Stimulated activated naive CD4-positive, alpha-beta T cell treated with Interleukin-2 at 50 U/mL for 16 hours (primary cell): ENCODE measurements at places on chromosomes 6 and 20.
A peak's percentile ranks its signal among the peaks of the same experiment; 100 is the strongest.

- DNase-seq = peak; percentile 15
Observed at GRCh38 chr6:156804402-156804801, 27.2 kb downstream of the ARID1B start.

DNA sequence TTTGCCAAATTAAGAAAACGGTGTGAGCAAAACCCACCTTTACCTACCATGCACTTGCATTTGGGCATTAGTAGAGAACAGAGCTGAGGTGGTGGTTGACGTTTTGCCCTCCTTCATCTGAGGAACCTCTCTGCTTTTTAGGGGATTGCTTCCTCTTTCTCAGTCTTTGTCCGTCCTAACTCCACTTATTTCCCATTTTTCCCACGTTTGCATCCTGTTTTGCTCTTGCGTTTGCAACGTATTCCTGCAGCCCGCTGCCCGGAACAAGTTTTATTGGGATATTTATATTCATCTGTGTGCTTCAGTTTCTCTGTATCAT lies 374 bp upstream of the SERINC1 start:
- no peak for DNase-seq

- no peak for DNase-seq
Observed at GRCh38 chr20:36462440-36463211, 78.7 kb upstream of the MYL9 start.

DNA sequence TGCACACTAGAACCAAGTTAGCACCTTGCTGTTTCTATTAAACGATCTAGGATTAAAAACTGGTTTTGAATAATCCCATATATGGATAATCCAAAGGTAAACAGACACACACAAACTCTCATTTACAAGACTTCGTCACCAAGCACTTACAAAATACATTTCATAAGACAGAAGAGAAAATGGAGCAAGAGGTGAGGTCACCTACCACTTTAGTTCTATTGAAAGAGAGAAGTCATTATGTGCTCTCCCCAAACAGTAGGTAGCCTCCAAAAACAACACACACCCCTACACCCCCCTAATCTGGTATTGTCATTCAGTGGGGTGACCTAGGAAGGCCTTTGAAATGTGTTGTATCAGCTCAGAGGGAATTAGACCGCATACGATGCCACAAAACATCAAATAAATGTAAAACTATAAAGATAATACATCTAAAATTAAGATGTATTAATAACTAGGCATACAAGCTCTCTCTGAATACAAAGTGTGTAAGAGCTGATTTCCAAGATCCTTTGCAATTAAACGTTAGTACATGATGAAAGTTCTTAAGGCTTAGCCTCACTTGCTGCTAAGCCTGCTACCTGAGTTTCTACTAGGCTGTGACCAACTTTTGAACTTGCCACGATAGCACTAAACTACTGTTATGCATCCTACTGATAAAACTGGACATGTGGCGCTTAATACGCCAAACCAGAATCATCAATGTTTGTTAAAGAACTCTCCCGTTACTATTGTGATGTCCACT lies 1.6 kb downstream of the SRPK1 start:
- DNase-seq = no peak

DNA sequence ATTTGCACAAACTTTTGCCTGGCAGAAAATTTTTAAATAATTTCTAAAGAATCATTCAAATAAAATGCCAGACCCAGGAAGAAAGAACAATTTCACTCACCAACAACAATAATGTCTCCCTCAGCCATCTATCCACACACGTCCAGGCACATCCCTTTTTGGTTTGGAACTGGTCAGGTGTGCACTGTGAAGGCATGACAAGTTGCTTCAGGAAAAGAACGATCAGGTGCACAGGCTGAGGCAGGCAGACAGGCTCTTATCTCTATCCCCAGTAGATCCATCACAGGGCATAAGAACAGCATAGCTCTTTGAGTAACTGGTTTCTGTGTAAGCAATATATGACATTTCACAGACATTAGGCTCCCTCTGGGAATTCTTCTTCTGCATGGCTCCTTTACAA lies 18.1 kb upstream of the NXT1 start:
- DNase-seq = no peak

DNA sequence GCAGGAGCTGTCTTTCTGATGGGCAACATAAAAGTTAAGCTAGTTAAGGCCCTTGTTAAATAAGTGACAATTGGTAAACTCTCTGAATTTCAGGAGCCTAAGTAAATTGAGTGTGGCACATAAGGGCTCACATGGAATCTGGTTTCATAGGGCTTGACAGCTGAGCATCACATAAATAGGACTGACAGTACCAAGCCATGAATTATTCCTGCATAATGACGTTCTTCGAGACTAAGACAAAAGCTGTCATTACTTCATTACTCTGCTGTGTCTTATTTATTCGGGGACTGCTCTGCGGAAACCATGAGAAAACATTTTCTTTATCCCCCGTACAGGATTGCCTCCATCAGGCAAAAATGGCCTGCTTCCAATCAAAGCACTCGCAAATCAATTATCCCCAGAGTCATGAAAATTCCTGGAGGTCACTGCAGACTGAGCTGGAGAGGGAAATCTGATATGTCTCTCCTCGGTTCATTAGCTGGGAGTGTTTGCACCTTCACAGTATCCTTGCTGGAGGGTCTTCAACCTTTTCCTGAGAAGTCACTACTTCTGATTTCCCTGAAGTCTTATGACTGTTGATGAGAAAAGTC lies 311.4 kb downstream of the CDH26 start:
- DNase-seq = no peak

DNA sequence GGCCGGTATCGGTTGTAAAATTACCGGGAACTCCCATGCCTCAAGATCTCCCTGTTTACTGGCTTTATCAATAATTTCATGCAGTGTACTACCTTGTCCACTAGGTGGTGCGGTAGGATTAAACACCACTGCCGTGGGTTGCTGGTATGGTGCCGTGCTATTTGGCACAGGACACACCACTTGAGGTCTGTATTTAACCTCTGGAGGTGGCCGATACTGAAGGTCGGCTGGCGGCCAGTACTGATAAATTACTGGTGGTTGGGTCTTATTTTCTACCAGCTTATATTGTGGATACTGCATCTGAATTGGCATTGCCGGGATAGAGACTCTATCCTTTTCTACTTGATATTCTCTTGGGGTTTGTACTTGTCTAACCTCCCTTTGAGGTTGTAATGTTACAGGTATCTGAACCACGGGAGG lies 14.3 kb upstream of the PTCRA start:
- DNase-seq = peak; percentile 49

- no peak for DNase-seq
Observed at GRCh38 chr6:113616701-113617274, 240.4 kb upstream of the MARCKS start.

- no peak for DNase-seq
Observed at GRCh38 chr6:152147269-152147668, 339.8 kb downstream of the ESR1 start.

- DNase-seq = no peak
Observed at GRCh38 chr6:114648847-114649246, 306.0 kb upstream of the HS3ST5 start.

DNA sequence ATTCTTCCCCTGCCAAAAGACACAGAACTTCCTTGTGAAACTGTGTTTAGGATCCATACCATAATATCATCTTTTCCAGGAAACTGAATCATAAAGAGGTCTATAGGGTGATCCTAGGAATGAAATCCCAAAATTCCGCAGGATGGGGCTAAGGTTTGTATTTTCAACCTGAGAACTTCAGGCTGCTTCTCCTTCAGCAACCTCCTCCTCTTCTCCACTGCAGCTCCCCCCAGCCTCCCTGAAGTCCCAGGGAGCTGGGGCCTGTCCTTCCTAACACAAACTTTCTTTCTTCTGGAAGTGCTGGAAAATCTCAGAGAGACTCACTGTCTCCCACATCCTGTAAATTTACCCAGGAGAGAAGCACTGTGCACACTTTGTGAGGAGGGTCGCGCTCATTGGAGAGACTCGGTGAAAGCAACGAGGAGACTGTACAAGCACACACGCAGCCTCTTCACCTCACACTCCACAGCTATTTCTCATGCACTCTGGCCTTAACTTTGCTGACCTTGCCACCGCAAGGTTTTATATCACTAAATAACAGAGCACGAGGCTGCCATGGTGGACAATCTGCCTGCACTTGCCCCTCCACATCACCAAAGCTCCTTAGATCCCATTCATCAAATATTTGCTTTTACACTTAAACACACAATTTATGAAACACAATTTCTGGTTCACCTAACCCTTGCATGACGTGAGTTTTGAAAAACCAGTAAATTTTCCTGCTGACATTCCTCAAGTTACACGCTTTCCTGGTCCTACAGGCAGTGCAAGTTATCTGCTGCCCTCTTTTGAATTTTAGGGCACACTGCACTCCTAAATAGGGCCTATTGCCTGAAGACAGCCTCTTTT lies 14.3 kb downstream of the ID4 start:
- DNase-seq = no peak

GRCh38 chr6:72175916-72176315 lies 289.6 kb downstream of the RIMS1 start:
- DNase-seq = no peak

DNA sequence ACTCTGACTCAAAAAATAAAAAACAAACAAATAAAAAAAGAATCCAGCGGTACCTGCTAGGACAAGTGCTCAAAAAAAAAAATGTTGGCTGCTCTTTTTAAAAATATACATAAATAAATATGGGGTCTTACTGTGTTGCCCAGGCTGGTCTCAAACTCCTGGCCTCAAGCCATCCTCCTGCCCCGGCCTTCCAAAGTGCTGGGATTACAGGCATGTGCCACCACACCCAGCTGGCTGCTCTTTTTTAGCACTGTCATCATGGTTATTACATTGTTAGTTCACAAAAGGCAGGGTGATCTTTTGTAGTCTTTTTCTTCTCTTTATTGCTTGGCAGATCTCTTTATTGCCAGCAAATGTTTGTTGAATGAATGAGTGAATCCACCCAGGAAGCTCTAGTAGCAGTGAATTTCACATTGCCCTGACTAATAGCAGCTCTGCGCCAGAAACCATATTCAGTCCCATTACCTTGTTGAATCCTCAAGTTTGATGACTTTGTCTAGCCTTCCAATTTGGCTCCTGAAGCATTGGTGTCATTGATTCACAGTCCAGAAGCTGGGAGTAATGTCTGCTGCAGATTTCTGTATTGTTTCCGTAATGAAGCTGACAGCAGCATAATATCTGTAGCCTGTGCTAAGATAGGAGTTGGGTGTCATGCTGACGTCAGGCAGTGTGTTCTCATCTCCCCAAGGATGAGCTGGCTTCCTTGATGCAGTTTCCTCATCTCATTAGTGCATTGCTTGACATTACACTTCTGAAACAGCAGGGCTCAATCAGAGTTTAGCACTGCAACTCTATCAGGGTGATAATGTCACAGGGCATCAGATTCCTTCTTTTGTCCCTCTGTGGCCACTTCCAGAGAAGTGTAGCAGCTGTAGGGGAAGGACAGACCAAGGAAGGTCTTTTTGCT lies 84.9 kb upstream of the TGM3 start:
- DNase-seq = no peak

- no peak for DNase-seq
Observed at GRCh38 chr6:78231002-78231401, 578.2 kb downstream of the MEI4 start.

- no peak for DNase-seq
Observed at GRCh38 chr6:134373282-134373922, 55.5 kb upstream of the SGK1 start.

GRCh38 chr20:58511364-58511763 lies 3.8 kb downstream of the APCDD1L start:
- DNase-seq = no peak

GRCh38 chr6:140379919-140380318 lies 1005.5 kb upstream of the CITED2 start:
- DNase-seq = no peak

- DNase-seq = no peak
Observed at GRCh38 chr6:153032255-153032882, 29.9 kb upstream of the MTRF1L start.

GRCh38 chr6:80364149-80364548 lies 257.7 kb downstream of the BCKDHB start:
- no peak for DNase-seq

- no peak for DNase-seq
Observed at GRCh38 chr6:24574809-24575208, 71.2 kb downstream of the KIAA0319 start.

- no peak for DNase-seq
Observed at GRCh38 chr6:50707652-50708300, 5.5 kb upstream of the TFAP2D start.

GRCh38 chr6:158686791-158687381 lies 37.0 kb downstream of the SYTL3 start:
- DNase-seq = peak; percentile 14

DNA sequence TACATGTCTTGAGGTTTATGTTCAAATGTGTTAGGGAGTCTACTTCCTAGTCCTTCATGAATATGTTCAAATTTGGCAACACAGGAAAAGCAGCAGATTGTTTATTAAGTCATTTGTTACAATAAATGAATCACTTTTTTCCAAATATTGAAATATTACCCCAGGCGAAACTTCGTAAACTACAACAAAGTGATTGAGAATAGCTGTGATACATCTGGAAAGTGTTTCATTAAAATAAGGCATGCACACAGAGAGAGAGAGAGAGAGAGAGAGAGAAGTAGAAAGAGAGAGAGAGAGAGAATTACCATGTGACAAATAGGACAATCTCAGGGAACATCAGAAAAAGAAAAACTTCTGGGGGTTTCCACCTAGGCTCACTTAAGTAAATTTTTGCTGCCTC lies 363.1 kb upstream of the PTCHD4 start:
- no peak for DNase-seq

- DNase-seq = no peak
Observed at GRCh38 chr6:147301070-147301469, 96.9 kb downstream of the STXBP5 start.

DNA sequence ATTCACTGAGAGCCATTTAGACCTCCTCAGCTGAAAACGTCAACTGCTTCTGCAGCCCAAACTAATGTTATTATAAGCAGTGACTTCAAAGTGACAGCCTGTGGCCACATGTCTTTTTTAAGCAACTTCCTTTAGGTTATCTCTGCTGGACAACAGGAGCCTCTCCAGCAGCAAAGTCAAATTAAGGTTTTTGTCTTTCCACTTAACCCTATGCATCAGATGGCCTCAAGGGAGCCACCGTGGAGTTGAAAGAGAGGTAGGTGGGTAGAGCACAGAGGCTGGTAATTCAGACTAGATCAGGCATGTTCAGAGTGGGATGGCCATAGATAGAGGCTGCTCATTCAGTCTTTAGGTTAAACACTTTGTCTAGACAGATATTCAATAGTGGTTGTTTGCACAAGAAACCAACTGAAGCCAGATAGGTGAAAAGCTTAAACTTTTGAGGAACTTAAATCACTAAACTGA lies 300.6 kb upstream of the ECI2 start:
- DNase-seq = no peak

GRCh38 chr6:109029313-109029712 lies 65.3 kb downstream of the SESN1 start:
- DNase-seq = no peak

DNA sequence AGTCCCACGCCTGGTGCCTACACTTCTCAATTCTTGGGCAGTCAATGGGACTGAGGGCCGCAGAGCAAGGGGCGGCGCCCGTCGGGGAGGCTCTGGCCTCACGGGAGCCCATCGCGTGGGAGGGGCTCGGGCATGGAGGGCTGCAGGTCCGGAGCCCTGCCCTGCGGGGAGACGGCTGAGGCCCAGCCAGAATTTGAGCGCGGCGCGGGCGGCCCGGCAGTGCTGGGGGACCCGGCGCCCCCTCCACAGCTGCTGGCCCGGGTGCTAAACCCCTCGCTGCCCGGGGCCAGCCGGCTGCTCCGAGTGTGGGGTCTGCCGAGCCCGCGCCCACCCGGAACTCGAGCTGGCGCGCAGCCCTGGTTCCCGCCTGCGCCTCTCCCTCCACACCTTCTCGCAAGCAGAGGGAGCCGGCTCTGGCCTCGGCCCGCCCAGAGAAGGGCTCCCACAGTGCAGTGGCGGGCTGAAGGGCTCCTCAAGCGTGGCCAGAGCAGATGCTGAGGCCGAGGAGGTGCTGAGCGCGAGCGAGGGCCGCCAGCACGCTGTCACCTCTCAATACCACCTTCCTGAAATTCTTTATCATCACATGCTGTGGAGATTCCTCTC lies 58.5 kb downstream of the BAK1 start:
- no peak for DNase-seq
